ENCODE measurements at places on chromosomes 5 and 9. TPM values are rescaled to one million over a fixed set of nuclear protein-coding genes. Genes with fewer than 3 reads are reported as not detected.

DNA sequence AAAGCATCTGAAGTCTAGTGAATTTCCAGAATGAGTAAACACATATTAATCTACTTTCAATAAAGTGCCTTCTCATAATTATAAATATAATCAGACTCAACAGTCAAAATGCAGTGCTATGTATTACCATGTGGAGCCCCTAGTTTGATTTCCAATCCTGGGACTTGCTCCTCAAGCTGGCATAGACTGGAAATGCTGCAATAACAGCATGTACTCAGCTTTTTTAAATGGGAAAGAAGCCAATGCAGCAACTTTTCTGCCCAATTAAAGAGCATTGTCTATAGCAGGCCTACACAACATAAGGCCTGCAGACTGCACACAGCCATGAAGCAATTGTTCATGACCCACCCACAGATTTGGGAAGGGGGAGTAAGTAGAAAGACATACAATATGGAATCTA is 103.2 kb downstream of the NR2F1-AS1 start:
- DNase-seq: no peak

DNA sequence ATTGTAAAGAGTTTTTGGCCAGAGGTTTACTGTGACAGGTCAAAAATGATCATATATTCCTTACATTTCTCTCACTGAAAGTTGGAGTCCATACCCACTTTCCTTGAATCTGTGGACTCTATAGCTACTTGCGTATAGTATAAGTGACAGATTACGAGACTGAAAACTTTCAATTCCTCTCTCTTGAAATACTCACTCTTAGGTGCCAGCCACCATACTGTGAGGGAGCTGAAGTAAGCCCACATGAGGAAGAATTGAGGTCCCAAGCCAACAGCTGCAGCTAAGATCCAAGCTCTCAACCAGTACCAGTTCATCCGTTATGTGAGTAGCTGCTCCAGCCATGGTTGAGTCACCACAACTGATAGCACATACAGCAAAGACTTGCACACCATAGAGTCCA is 128.1 kb upstream of the FAM174A start:
- DNase-seq: no peak

GRCh38 chr5:84249918-84250630 is 134.6 kb downstream of the EDIL3 start:
- no peak for DNase-seq

DNA sequence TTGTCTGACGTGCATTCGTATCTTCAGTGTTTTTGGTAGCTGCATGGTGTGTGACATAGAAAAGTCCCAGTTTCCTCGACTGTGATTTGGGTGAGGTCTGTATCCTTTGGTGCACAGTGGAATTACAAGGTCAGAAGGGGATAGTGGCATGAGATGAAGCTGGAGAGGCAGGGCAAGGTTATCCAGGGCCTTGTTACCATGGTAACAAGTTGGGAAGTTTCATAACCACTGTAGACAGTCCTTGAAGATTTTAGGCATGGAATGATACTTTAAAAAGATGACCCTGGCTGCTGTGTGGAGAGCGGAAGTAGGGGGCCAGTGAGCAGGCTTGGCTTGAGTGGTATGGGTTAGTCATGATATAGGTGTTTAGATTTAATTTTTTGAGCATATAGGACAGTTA is 11.9 kb downstream of the EHMT1 start:
- no peak for DNase-seq

- peak; percentile 85 for DNase-seq
These were observed at the start of gene MAPK9 for GRCh38 chr5:180291943-180292831. MAPK9 (minus strand) TSS chr5:180292083; CDS start chr5:180280561, 11,522 bp downstream.

GRCh38 chr9:116279230-116279629 is 125.6 kb downstream of the PAPPA start:
- DNase-seq: peak; percentile 58

GRCh38 chr5:175873088-175873454 is 1.7 kb downstream of the CPLX2 start:
- DNase-seq: peak; percentile 84

DNA sequence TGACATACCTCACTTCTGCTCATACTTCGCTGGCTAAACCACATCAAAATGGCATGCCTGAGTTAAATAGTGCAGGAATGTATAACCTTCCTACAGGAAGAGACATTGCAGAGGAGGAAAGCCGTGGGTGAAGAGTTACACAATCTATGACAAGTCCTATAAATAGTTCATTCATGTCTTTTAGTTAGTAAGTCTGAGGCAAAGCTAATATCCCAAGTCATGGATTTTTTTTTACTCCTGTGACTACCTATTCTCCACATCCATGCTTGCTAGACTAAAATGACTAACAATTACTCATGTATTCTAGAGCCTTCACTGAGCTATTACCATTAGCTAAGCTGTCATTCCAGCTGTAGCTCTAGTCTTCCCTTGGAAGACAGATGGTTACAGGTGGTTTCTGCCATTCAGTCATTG is 391.3 kb downstream of the NR2F1-AS1 start:
- no peak for DNase-seq

DNA sequence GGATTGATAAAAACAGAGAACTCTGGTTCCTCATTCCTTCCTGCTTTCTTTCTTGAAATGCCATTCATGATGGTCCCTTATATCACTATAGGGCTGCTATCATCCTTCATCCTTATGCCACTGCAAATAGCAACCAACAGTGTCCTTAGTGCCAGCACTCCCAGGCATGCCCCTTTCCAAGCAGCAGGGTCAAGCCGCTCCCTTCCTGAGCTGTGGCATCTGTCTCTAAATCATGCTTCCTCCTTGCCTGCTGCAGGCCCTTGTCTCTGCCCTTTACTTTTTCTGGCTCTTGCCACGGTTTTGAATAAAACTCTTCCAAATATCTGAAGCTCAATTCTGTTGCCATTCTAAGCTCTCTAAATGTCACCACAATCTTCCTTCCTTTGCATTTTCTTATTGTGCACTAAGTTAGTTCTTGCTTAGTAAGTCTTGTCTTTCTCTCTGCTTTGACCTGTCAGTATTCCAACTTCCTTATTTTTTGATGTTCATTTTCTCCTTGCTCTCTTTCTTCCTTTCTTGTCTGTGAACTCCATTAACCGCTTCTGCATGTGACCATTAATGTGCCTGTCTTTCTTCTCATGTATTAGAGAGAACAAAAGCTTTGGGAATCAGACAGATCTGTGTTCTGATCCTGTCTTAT is 19.9 kb downstream of the TLR4 start:
- DNase-seq: no peak

DNA sequence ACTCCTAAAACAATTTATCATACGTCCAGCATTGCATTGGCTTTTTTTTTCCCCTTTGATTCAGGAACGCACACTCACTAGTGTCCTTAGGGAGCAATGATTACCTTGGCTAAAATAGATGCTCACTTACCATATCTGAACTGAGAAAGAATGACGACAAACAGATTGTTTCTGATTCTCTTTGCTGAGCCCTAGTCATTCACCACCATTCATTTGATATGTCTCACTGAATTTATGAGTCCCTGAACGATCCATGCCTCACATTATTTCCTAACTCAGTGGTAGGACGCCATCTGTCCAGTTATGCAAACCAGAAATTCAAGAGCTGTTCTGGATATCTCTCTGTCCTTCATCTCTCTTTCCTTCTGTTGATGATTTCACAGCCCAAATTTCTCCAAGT is 39.3 kb upstream of the DAB2 start:
- DNase-seq: no peak

GRCh38 chr5:76007904-76008303 is 75.3 kb upstream of the SV2C start:
- no peak for DNase-seq

DNA sequence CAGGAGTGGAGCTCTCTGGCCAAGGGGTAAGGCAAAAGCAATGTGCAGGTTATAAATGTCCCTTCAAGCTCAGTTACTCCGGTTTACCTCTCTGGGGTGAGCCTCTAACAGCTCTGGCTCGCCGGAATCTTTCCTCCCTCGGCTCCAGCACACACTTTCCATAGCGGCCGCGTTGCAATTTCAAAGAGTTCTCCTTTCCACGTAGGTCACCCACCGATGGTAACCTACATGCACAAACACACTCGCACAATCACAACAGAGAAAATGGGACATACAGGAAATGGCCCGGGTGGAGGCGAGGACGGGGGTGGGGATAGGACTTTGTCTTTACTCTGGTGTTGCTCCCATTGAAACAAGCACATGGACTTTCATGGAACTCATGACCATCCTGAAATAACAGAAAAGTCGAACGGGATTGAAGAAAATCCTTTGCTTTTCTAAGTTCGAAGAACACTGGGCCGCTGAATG is 1.2 kb downstream of the LHFPL2 start:
- no peak for DNase-seq

GRCh38 chr5:20470997-20471396 is 483.0 kb upstream of the CDH18 start:
- no peak for DNase-seq

- no peak for DNase-seq
These were observed 18.9 kb downstream of the KIF24 start for GRCh38 chr9:34310215-34310614.

The RNF208 gene
- total RNA-seq: 14.8 TPM

The CENPH gene
- total RNA-seq: 86.4 TPM

The FOXD1 gene
- 7.9 TPM for total RNA-seq

The PLAC8L1 gene
- 0.30 TPM for total RNA-seq
